ENCODE measurements at places on chromosomes 7 and 10.

DNA sequence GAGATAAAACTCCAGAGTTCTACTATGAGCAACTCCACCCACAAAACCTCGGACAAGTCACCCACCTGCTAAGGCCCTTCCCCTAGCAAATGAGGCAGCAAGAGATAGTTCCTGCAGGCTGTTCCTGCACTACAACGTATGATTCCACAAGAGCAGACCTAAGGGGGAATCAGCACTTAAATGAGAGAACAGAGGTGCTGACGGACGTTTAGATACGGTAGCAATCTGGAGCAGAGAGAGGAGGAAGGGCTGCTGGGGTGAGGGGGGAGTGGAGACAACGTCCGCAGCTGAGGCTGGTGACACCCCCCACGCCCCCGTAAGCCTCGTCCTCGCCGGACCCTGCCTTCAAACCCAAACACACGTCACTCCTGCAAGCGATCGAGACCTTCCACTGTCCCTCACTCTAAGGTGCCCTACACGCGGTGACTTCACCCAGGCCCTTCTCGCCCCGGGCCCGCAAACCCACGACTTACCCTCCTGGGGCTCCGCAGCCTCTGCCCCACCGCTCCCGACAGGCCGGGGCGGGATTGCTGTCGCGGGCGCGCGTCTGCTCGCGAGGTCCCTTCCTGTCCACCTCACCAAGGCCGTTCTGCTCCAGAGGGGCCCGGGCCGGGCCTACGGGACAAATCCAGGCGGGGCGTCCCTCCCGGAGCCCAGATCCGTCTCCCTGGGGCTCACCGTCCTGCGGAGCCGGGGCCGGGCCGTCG, 635 bp downstream of the ZNF12 start:
- DNase-seq = peak; percentile 25

DNA sequence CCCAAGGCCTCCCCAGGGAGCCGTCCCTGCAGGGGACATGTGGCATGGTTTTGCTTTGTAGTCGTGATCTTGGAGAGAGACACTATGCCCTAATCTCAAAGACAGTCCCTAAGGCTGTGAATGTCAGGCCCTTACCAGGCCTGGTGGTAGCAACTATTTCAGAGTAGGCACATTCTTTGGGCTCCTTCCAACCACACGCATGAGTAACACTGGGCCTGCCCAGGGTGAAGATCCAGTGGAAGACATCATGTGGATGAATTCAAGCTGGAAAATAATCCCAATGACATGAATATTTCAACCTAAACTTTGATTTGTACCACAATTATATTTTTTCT, 39.5 kb upstream of the INSIG1 start:
- DNase-seq = no peak

DNA sequence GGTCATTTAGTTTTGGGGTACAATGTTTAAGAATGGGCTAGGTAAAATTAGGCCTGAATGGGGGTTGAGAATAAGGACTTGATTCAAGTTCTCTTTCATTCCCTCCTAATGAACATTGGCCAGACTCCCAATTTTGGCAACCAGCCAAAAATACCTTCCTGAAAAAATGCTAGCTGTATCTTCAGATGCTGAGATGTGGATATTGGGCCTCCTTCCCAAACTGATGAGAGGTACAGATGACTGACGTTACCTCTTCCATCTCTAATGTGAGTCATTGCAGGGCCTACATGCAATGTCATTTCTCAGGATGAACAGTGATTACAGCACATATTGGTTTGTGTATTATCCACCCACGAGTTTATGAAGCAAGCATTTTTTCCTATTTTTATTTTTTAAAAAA, 151.6 kb downstream of the SND1 start:
- DNase-seq = no peak

DNA sequence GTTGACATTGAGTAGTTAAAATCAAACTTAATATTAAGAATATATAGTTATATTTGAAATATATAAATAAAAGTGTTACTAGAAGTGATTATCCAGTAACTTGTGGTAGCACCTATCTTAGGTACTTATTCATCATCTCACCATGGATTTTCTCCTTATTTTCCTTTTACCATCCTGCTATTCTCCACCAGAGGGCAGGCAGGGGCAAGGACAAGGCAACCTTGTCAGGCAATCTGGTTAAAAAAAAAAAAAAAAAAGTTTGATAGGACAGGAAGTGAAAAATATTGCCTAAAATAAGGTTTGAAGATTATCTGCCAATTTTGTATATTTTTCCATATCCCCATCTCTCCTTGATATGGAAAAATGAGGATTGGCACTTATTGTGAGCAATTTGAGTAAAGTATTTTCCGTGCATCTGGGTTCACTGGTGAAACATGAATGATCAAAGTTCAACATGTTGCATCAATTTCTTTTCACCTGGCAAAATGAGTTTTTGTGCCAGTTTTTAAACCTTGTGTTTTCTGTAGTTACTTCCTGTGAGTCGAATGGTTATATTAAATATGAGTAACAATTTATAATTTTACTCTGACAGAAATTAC, 256.7 kb downstream of the AGMO start:
- DNase-seq = no peak

DNA sequence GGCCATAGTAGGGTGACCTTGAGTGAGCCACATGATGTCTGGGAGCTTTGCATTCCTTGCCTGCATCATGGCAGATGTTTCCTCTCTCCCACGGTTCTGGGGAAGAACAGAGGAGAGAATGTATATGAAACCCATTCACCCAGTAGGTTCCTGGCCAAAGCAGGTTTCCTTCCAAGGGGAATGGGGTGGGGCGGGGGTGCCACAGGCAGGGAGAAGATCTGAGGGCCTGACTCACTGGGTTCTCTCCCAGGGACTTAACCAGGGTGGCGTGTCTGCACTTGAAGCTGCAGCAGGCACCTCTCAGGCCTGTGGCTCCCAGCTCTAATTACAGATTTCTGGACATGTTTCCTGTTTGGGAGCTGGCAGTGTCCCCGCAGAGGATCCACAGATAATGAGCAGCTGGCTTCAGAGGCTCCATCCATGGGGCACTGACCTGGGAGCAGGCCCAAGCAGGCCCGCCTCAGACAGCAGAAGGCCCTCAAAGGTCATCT, 50.2 kb upstream of the ZMIZ1 start:
- DNase-seq = no peak

DNA sequence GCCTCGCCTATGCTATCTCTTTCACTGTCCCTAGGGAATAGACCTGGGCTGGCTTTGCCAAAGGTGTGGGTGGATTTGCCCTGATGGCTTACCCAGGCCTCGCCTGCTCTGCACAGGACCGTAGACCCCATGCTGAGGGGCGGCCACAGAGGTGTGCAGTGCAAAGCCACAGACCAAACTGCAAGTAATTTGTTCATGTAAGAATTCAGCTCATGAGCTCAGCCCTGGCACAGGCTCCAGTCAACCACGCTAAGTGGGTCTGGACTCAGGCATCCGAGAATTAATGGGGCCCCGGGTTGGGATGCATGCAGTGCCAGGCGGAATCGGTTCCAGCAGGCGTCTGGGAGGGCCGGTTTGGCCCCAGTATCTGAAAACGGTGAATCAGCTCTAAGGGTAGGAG, 445.2 kb downstream of the DNAJB6 start:
- DNase-seq = no peak

DNA sequence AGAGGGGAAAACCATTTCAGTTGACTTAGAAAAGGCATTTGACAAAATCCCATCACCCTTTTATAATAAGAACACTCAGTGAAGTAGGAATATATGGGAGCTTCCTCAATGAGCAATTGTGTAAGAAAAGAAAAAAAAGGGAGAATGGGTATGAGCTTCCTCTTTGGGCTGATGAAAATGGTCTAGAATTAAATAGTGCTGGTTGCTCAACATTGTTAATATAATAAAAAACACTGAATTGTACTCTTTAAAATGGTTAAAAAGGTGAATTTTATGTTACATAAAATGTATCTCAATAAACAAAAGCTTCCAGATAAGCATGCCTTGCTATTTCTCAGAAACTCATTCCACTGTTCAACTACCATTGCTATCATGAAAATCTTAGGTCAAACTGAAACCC, 40.6 kb downstream of the LRRC17 start:
- DNase-seq = peak; percentile 16

DNA sequence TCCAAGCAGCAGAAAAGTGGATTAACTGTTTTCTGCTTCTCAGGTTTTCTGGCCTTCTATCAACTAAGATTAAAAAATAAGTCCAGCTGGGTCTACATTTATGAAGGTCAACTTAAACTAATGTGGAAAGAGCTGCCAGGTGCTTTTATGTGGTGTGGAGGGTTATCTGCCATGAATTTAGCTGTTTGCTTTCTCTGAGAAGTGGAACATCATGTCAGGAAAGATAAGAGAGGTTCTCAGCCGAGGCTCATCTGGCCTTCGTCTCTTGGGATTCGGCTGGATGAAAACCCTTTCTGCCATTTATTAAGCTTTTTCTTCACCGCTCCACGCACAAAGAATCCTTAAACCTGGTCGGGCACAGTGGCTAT, 5.5 kb downstream of the PTPRN2 start:
- no peak for DNase-seq

GRCh38 chr10:71284544-71285179, 34.4 kb upstream of the SLC29A3 start:
- no peak for DNase-seq

DNA sequence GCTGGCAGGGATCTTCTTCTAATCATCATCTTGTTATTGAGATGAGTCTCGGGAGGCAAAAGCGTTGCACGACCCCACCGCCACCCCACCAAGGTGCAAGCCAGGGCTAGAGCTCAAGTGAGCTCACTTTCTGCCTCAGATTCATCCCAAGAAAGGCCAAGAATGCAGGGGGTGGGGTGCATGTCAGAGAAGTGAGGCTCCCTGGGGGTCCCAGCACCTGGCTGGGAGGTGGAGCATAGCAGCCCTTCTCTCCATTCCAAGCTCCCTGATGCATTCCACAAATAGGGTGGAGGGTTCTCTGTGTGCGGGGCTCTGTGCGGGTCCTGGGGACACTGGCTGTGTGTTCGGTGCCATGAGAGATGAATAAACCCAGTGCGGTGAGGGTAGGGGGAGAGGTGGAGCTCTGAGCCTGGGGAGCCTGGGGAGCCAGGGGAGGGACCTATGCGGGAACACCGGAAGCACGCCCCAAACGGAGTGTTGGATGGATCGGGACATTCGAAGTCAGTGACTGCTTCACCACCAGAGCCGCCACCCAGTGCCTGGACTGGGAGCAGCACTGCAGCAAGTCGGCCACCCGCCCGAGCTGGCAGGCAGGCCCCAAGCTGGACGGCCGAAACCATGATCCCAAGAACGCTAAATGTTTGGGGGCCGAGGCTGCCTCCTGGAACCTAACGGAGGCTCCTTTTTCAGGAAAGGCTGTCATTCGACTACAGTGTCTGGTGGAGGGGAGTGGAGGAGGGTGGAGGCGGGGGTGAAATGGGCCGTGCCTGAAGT, 17.9 kb upstream of the HMX3 start:
- DNase-seq = no peak

DNA sequence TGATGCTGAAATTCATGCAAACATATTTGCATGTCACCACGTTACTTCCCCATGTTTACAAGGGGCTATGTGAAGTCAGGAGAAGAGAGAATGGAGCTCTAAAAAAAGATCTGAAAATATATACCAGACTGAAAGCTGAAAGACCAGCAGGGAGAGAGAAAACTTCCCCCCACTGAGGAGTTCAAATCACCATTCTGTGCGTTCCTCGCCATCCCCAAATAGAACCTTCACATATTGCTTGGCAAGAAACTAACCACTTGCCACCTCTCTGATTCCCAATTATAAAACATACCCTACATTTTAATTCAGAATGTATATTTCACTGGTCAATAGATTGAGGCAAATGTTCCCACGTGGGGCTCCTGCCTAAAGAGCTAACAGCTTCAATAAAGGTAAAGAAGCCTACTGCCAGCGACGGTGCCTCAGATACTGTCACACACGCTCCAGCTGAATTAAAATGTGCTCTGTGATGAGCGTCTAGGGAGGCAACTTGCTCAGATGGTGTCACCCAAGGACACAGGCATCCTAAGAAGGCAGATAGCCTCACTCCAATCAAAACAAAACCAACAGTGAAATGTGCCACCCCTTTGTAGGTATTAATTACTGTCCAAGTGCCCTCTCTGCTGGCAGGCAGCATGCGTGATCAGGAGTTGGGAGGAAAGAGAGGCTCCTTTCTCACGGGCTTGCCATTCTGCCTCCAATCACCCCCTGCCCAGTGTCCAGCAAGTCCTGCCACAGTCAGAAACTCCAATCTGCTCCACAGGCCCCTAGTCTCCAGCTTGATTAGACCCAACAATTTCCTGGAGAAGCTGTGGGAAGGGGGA, 298.2 kb downstream of the GRID1 start:
- no peak for DNase-seq

DNA sequence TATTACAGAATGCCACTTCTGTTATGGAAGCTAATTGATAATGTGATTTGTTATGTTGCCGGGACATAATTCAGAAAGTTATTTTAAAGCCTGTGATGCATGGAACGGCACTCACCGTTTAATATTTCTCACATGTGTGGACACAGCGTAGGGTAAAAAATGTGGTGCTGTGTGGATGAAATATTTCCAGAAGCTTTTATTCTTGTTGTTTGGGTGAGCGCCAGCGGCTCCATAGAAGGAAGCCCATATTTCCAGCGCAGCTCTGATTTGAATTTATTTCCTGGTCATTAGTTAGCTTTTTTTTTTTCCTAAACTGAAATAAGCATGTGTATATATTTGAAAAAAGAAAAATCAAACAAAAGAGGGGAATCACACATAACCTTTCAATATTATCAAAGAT, 20.2 kb upstream of the NKX6-2 start:
- no peak for DNase-seq
